ENCODE measurements at places on chromosomes 6 and 20.

GRCh38 chr6:17448165-17448564 is 54.8 kb downstream of the CAP2 start:
- no peak for DNase-seq

GRCh38 chr6:39226639-39227329 is 2.5 kb downstream of the KCNK5 start:
- DNase-seq = no peak

DNA sequence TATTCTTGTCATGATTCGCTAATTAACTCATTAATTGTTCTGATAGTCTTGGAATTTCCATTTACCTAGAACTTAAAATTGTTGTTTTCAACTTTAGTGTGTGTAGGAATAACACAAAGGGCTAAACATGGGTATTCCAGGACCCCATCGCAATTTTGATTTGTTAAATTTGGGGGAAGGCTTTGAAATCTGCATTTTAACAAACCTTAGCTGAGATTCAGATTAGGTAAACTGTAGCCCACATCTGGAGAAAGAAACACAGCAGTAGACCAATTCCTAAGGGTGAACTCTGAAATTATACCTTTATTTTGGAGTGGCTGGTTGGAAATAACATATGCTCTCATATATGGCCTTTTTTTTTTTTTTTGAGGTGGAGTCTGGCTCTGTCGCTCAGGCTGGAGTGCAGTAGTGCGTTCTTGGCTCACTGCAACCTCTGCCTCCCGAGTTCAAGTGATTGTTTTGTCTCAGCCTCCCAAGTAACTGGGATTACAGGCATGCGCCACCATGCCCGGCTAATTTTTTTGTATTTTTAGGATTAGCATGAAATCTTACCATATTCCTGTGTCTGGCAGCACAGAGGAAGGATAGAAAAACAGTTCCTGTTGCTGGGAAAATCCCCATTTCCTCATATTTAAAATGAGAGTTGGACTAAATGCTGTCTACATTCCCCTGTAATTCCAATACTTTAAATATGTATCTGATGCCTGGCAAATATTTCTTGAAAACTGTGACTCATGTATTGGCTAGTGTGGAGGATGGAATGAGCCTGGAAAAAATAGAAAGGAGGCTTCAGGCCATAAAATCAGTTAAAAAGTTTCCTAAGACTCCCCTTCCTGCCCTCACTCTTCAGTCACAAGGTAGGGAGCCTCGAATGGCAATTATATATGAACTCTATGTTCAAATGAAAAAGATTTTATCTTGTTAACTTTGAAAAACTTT is 96.7 kb upstream of the FAM184A start:
- DNase-seq = no peak

DNA sequence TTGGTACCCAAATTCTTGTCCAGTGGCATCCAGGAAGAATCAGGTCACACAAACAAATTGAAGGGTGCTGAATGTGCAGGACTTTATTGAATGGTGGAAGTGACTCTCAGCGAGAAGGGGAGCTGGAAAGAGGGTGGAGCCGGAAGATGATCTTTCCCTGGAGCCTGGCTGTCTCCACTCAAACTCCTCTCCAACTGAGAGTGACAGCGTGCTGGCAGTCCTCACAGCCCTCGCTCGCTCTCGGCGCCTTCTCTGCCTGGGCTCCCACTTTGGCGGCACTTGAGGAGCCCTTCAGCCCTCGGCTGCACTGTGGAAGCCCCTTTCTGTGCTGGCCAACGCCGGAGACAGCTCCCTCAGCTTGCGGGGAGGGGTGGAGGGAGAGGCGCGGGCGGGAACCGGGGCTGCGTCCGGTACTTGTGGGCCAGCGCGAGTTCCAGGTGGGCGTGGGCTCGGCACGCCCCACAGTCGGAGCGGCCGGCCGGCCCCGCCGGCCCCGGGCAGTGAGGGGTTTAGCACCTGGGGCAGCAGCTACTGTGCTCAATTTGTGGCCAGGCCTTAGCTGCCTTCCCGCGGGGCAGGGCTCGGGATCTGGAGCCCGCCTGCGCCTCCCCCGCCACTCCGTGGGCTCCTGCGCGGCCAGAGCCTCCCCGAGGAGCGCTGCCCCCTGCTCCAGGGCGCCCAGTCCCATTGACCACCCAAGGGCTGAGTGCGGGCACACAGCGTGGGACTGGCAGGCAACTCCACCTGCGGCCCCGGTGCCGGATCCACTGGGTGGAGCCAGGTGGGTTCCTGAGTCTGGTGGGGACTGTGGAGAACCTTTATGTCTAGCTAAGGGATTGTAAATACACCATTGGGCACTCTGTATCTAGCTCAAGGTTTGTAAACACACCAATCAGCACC is 26.7 kb upstream of the MBOAT1 start:
- peak; percentile 6 for DNase-seq

- DNase-seq = no peak
These were observed 13.1 kb downstream of the SDCBP2 start for GRCh38 chr20:1315804-1316203.

DNA sequence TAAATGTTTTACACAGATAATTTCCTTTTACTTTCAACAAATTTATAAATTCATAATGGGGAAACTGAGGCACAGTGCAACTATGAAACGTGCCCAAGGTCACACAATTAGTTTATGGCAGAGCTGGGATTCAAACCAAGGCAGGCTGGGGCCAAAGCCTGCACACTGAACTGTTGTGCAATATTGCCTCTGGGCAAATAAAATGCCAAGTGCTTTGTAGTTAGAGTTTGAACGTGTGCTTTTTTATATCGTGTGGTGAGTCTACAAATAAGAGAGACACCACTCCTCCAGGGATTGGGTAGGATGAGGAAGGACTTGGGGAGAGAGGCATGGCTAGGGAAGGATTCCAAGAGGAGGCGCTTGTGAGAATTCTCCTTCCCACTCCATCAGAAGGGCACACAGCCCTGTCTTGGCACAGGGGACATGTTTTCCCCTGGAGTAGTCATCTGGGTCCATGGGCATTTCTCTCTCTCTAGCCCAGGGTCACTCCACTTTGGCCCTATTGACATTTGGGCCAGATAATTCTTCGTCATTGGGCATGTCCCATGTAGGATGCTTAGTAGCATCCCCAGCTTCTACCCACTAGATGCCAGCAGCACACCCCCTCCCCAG is 2.8 kb upstream of the CDH22 start:
- DNase-seq = peak; percentile 13

GRCh38 chr20:19682249-19682648 is 75.8 kb upstream of the RIN2 start:
- DNase-seq = no peak

GRCh38 chr6:13992417-13993055 is 67.8 kb downstream of the RNF182 start:
- no peak for DNase-seq

GRCh38 chr6:149701714-149702113 is 16.2 kb downstream of the LATS1 start:
- DNase-seq = no peak

GRCh38 chr20:9949563-9949962 is 85.2 kb upstream of the ANKEF1 start:
- DNase-seq = no peak

DNA sequence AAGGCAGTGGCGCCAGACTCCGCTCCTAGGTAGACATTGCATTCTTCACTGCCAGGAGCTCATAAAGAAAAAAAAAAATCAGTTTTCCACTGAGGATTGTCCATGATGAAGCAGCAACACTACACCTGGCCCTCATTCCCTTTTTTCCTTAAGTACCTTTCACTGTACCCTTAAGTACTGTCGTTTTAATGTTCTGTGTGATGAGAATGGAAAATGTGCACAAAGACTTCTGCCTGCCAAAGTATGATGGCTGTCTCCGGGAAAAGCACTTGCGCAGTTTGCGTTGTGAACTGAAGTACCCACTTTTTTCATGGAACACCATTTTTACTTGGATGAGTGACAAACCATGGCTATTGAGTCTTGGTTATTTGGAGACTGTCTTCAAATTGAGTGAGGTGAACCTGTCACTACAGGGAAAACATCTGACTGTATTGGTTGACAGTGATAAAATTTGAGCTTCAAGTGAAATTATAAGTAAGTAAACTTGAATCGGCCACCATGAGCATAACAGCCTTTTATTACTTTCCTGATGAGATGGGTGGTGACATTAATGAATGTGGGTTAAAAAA is 104.8 kb downstream of the NCOA3 start:
- DNase-seq = no peak

DNA sequence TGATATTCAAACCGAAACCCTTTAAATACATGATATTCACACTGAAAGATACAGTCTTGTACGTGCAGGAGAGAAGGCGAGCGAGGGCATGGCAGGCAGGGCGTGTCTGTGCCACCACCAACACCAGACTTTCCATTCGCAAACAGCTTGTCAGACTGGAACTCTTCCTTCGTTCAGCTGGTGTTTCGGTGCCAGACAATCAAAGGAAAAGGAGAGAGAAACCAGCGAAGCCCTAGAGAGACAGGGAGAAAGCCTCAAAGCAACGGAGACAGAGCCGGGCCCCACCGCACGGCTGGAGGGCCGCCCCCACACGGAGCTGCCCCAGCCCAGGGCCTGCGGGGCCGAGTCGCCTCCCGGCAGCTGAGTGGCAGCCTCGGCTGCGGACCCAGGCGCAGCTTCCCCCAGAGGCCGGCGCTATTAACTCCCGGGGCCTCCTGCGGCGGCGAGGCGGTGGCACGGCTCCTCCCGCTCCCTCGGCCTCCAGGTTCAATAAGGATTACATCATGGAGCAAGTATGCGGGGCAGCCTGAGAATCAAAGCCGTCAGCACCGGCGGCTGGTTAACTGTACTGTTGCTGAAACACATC is 32.1 kb upstream of the NR2E1 start:
- DNase-seq = peak; percentile 92

- DNase-seq = no peak
These were observed 455.0 kb downstream of the COL12A1 start for GRCh38 chr6:74750826-74751225.

- no peak for DNase-seq
These were observed 32.1 kb downstream of the HLA-F start for GRCh38 chr6:29755295-29755871.

DNA sequence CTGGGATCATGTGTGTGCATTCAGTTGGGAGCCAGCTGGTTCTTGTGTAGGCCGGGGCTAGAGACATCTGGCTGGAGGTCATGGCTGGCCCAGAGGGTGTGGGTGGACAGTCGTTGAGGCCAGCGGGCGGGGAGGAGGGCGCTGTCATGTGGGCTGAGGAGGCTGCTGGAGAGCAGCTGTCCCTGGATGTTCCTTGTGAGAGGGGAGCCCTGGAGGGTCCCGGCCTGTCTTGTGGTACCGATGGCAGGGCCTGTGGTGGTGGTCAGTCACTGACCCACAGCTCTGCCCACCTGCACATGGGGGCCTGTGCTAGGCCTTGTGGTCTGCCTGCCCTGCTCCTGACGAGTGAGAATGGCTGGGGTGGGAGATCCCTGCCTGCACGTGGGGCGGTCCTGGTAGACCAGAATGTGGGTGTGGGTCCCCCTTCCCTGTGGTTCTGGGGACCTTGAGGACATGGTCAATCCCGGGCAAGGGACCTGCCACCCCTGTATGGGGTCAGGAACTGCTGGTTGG is 1.9 kb upstream of the C20orf204 start:
- DNase-seq = no peak

- DNase-seq = no peak
These were observed 59.1 kb upstream of the KCNK16 start for GRCh38 chr6:39381550-39382140.

- DNase-seq = no peak
These were observed 15.2 kb upstream of the TAGAP start for GRCh38 chr6:159059885-159060506.

DNA sequence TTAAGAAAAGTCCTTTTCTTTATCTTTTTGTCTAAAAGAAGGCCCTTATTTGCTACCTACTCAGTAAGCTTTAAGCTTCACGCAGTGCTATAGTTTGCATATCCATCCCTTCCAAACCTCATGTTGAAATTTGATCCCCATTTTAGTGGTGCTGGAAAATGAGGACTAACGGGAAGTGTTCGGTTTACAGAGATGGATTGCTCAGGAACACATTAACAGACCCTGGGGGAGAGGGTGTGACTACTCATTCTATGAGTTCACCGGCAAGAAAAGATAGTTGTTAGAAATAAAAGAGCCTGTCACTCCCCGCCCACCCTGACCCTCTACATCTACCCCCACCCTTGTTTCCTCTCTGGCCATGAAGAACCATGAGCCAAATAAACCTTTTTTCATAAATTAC is 546.2 kb downstream of the MEI4 start:
- no peak for DNase-seq

- peak; percentile 88 for DNase-seq
These were observed 984 bp downstream of the TFAP2C start for GRCh38 chr20:56630086-56630493.

- no peak for DNase-seq
These were observed 747.3 kb downstream of the COL12A1 start for GRCh38 chr6:74458536-74458935.

DNA sequence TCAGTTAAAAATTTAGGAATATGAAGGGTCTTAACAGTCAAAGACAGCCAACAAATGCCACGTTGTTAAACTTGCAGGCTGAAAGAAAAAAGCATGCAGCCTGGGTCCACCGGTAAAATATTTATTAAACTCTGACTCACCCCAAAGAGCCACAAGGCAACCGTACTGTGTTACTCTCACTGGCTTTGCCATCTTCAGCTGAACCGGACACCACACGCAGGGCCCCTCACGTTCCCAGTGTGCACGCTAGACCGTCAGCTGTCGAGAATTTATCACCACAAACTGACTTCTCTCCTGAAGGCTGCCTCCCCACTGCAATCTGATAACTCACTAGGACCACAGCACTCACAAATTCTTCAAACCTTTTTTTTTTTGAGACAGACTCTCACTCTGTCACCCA is 30.7 kb downstream of the HUS1B start:
- no peak for DNase-seq

- DNase-seq = no peak
These were observed 91.7 kb downstream of the MTFR2 start for GRCh38 chr6:136158387-136158821.

DNA sequence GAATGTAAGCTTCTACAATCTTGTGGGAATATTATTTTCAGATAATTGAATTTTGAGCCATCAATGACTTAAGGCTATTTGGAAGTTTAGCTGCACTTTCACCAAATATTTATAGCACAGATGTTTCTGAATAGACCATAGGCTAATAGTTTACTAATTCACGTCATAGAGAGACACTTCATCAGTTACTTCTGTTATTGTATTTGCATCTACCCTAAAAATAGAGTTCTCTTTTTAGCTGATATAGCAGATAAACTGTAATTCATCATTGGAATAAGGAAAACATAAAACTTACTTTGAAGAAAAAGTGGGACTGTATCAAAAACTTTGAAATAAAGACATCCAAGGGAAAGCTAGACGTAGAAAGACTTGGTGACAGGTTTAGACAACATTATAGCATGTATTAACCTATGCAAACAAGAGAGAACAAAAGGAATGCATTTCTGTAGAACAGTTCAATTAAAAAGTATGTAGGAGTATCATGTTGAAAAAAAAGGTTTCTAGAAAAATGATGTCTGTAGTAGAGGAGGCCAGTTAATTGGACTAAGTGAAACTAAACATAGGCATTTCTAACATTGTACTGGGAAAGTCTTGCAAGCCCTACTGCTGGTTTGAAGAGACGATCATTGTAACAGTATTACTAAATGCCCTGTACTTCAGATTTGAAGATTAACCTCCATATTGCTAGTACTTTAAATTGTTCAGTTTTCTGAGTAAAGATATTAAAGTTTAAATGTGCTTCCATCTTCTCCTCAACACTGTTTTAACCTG is 123.3 kb downstream of the ZFAND3 start:
- DNase-seq = no peak

Measured in retina (tissue), 1 donor.